ENCODE measurements at places on chromosomes 3 and 15. TPM values are rescaled to one million over a fixed set of nuclear protein-coding genes. Genes with fewer than 3 reads are reported as not detected.

DNA sequence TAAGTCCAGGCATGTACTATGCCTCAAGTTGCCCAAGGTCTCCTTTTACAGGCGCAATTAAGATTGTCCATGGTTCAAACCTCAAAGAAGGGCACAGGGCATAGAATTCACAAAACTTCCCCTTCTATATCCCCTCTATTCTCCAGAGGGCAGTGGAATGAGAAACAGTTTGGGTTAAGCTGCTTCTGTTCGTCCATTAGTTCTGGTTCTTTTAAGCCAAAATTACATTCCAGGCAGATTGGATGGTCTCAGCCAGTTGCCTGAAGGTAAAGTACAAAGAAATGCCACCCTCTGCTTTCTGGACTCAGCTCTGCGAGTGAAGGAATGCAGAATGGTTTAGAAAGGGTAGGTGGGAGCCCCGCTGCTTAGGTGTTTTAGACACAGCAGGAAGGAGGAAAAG is 200.7 kb downstream of the GREM1 start:
- no peaks in the 10 kb centered on the region for H3K4me1 ChIP-seq
- no peaks in the 10 kb centered on the region for H3K36me3 ChIP-seq
- H3K4me3 ChIP-seq: no peak overlapping the region
- no peak overlapping the region for H3K27ac ChIP-seq
- DNase-seq: no peak
- H3K27me3 ChIP-seq: no peaks in the 10 kb centered on the region

GRCh38 chr15:58419803-58420524 is 11.8 kb upstream of the LIPC start:
- no peak for DNase-seq
- H3K36me3 ChIP-seq: no peaks in the 10 kb centered on the region
- no peaks in the 10 kb centered on the region for H3K27me3 ChIP-seq
- H3K4me1 ChIP-seq: no peaks in the 10 kb centered on the region
- H3K4me3 ChIP-seq: no peak overlapping the region
- no peak overlapping the region for H3K27ac ChIP-seq

DNA sequence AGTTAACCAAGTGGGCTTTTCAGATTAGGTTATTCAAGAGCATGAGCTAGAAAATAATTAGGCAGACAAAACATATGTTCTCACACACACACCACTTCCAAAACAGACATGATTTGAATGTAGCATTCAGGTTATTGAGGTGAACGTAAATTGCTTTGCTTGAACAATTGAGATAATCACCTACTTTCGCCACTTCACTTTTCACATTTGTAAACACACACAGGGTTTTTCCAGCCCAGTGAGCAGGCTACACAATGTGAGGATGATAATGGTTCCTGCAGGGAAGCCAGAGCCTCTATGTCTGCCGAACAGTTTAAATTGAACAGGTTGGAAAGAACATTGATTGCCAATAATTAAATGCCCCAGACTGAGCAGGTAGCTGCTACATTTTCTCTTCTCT is 560.8 kb downstream of the OCA2 start:
- no peaks in the 10 kb centered on the region for H3K27me3 ChIP-seq
- no peak overlapping the region for H3K27ac ChIP-seq
- no peak for DNase-seq

DNA sequence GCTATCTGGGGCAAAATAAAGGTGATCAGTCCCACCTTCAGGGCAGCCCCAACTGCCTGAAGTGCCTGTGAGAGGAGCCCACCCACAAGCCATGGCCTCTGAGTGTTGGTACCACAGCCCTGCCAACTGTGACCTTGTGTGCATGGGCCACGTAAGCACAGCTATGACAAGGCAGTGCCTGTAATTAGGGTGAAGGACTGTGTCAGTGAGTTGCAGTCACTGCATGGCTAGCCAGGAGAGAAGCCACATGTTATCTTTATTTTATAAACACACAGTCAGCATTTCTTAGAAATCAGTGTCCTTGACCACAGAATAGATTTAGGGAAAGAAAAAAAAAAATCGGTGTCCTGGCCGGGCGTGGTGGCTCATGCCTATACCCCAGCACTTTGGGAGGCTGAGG is 24.8 kb downstream of the EXOSC7 start:
- H3K4me1 ChIP-seq: peaks cover 8% of the 10 kb centered on the region
- no peak overlapping the region for H3K4me3 ChIP-seq
- no peak for DNase-seq
- H3K27me3 ChIP-seq: no peaks in the 10 kb centered on the region

- H3K4me1 ChIP-seq: no peaks in the 10 kb centered on the region
- no peak overlapping the region for H3K4me3 ChIP-seq
- H3K27me3 ChIP-seq: no peaks in the 10 kb centered on the region
- no peak overlapping the region for H3K27ac ChIP-seq
Observed at GRCh38 chr15:47477341-47477740, 240.0 kb upstream of the SEMA6D start.

GRCh38 chr15:88262064-88262463 is 5.5 kb upstream of the NTRK3 start:
- H3K4me3 ChIP-seq: no peak overlapping the region
- no peak for DNase-seq
- no peaks in the 10 kb centered on the region for H3K4me1 ChIP-seq
- H3K27ac ChIP-seq: no peak overlapping the region
- no peaks in the 10 kb centered on the region for H3K36me3 ChIP-seq
- H3K27me3 ChIP-seq: peaks cover 24% of the 10 kb centered on the region

DNA sequence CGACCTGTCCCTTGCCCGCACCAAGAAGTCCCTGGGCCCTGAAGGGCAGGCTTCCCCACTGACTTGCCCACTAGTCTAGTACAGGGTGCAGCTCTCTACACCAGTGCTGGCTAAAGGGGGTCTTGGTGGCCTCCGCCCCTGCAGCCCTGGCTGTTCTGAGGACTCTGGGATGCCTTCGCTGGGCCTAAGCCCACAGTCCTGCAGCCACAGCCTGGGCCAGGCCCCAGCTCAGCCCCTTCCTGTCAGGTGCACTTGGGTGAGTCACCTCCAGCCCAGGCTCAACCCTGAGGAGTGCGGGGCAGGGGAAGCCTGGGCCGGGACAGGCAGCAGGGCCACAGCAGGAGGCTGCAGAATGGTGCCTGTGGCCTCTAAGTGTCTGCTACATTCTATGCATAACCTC is 971 bp downstream of the C3orf22 start:
- no peaks in the 10 kb centered on the region for H3K36me3 ChIP-seq
- H3K4me3 ChIP-seq: no peak overlapping the region
- no peaks in the 10 kb centered on the region for H3K4me1 ChIP-seq
- no peak overlapping the region for H3K27ac ChIP-seq
- H3K27me3 ChIP-seq: no peaks in the 10 kb centered on the region

DNA sequence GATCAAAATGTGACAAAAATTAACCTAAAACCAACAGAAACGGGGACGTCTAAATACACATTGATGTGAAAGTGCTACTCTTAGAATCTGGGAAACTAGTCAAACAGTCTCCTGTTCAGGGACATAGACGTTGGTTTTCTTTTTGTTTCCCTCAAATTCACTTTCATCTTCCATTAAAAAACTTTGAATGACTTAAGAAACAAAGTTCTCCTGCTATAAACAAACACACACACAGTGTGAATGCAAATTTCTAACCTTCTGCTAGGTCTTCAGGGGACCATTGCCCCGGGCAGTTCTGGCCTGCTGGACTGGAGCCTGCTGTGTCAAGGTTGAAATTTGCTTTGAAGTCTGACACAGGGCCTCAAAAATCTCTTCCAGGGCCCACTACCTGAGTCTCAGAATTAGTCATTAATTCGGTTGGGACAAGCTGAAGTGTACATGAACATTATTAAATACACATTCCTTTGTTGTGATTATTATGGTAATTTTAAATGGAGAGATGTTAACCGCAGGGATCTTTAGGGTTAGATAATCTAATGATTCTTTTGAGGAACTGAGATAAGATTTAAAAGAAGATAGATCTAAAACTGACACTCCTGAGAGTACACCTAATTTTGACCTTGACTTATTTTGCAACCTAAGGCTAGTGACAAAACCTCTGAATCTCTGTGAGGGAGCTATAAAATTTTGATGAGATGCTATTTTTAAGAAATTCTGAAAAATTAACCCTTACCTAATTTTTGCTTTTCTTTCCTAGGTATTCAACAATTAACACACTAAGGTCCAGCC is 1260.4 kb downstream of the ROBO1 start:
- DNase-seq: no peak
- H3K4me3 ChIP-seq: no peak overlapping the region
- peaks cover 7% of the 10 kb centered on the region for H3K4me1 ChIP-seq
- H3K27ac ChIP-seq: no peak overlapping the region
- H3K36me3 ChIP-seq: no peaks in the 10 kb centered on the region

GRCh38 chr15:56371495-56372147 is 6.4 kb downstream of the TEX9 start:
- no peaks in the 10 kb centered on the region for H3K4me1 ChIP-seq
- no peak overlapping the region for H3K4me3 ChIP-seq
- no peak overlapping the region for H3K27ac ChIP-seq
- H3K27me3 ChIP-seq: no peaks in the 10 kb centered on the region
- DNase-seq: no peak

DNA sequence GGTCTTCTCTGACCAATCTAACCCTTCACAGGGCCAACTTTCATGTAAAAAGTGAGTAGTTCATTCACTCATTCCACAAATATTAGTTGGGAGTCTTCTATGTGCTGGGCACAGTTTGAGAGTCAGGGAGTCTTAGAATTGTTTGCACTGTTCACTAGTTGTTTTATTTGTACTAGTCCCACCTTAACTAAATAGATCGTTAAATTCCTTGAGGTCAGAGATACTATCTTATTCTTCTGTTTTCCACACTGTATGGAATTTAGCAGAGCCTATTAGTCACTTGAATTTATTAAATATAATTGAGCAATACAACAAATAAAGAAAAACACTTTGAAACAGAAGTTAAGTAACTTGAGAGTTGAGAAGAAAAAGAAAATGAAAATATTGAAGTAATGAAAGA is 40.8 kb upstream of the SPTSSB start:
- peaks cover 3% of the 10 kb centered on the region for H3K4me1 ChIP-seq
- H3K36me3 ChIP-seq: no peaks in the 10 kb centered on the region
- DNase-seq: no peak

GRCh38 chr3:108320746-108321350 is 24.5 kb downstream of the HHLA2 start:
- H3K36me3 ChIP-seq: no peaks in the 10 kb centered on the region
- no peaks in the 10 kb centered on the region for H3K27me3 ChIP-seq
- H3K27ac ChIP-seq: no peak overlapping the region
- DNase-seq: no peak

DNA sequence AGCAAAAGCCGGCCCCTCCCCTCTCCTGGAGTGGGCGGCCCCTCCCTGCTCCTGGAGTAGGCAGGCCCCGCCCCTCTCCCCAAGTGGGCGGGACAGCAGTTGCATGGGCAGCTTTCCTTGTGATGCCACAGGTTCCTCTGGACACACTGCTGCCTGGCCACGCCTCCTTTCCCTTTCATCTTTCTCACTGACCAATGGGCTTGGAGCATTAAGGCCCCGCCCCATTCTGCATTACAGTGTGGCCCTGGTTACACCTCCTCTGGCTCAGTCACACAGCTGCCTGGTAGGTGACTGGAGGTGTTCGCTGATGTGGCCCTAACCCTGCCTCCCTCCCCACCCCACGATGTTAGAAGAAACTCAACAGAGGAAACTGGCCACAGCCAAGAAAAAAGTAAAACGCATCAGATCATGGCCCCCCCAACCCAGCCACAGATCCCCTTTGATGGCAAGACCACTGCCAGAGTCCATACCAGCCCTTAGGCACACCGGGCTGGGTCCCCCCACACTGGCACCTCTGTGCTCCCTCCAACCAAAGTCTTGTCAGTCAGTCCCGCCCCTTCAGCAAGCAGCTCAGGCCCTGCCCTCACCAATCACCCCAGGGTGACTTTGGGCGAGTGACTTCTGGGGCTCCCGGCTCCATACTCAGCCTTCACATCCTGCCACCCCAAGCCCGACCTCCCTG is 84.3 kb downstream of the ADAMTS7 start:
- H3K4me1 ChIP-seq: no peaks in the 10 kb centered on the region
- DNase-seq: no peak
- no peaks in the 10 kb centered on the region for H3K36me3 ChIP-seq
- no peak overlapping the region for H3K27ac ChIP-seq

DNA sequence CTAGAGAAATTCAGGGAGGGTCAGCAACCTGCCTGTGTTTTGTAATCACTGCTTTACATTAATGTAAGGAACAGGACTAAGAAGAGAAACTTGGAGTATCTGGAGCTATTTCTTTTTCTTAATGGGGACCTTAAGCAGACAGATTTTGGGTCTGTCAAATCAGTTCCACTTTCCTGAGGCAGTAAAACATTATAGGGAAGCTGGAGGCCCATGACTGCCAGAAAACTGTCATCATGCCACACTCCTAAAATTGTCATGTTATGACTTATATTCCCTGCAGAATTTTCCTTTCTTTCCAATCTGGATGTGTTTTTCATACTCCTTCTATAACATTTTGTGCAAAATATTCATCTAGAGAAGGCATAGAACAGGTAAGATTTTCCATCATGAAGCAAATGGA is 28.8 kb downstream of the DGKG start:
- H3K36me3 ChIP-seq: no peaks in the 10 kb centered on the region
- H3K27ac ChIP-seq: no peak overlapping the region
- no peaks in the 10 kb centered on the region for H3K4me1 ChIP-seq
- H3K27me3 ChIP-seq: no peaks in the 10 kb centered on the region
- DNase-seq: no peak
- H3K4me3 ChIP-seq: no peak overlapping the region

GRCh38 chr3:194931347-194931746 is 245.7 kb downstream of the FAM43A start:
- H3K27me3 ChIP-seq: no peaks in the 10 kb centered on the region
- DNase-seq: no peak
- H3K36me3 ChIP-seq: no peaks in the 10 kb centered on the region
- no peak overlapping the region for H3K27ac ChIP-seq
- peaks cover 38% of the 10 kb centered on the region for H3K4me1 ChIP-seq
- H3K4me3 ChIP-seq: no peak overlapping the region

The LRTM1 gene
- not detected for total RNA-seq

The FBXL2 gene
- total RNA-seq: 7.6 TPM

The FOXB1 gene
- total RNA-seq: not detected

The SOX2 gene
- 0.20 TPM for total RNA-seq

The CSPG5 gene
- total RNA-seq: 5.4 TPM

The IGF2BP2 gene
- total RNA-seq: 17.4 TPM

The GATA2 gene
- total RNA-seq: 86.6 TPM

The COPS2 gene
- 57.2 TPM for total RNA-seq

The C3orf85 gene
- total RNA-seq: not detected

Measured in upper lobe of right lung (tissue), 1 donor.